ENCODE measurements at places on chromosomes 13 and 19.

DNA sequence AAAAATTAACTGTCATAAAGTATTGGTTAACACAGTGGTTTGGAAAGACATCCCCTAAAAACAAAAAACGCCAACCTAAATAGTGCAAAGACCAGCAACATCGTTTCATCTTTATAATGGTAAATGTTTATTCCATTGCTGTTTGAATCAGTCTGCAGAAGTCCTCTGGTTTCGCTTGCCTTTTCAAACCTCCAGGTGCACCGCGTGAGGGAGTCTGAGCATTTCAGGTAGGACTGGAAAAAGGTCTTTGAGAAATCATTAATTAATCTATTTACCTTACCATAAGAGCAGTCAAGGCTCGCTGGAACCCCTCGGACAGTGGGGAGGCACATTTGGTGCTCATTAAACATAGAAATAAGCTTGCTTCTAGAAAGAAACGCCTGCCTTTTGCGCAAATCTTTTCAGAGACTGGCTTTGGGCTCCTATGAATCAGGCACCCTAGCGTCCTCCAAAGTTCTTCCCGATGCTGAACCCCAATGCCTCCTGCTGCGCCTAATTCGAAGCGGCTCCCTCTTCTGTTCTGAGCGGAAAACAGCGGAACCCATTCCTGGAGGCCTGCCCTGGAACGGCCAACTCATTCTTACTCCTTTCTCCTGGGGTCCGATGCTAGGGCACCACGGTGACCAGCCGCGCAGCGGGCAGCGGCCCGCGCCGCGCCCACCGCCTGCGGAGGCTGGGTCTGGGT lies 951 bp upstream of the MTUS2 start:
- DNase-seq: no peak

DNA sequence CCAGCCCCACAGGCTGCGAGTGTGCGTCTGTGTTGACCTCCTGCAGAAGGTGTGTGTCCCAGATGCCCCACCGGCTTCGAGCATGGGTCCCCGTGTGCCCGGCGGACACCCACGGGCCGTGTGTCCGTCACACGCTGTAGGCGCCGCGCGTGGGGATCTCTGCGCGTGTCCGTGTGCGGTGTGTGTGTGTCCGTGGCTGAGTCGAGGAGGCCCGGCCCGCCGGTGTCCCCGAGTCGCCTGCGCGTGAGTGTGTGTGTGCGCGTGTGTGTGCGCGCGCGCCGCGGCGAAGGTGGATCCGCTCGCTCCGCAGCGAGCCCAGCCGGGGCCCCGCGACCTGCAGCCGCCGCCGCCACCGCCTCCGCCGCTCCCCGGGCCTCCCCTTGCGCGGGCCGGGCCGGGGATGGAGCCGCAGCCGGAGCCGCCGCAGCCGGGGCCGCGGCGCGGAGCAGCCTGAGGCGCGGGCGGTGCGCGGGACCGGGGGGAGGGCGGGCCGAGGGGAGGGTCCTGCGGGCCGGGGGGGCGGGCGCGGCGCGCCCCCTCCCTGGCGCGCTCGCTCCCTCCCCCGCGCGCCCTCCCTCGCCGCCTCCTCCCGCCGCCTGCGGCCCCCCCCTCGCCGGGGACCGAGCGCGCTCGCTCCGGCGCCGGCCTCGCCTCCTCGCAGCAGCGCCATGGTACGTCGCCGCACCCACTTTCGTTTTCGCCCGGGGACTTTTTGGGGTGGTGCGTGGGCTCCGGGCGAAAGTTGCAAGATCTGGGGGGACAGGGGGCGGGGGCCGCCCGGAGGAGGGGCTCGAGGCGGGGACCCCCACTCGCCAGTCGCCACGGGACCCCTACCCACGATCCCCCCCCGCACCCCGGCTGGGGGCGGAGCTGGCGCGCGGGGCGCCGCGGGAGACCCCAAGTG lies 7.1 kb upstream of the NFIC start:
- DNase-seq: peak; percentile 37

DNA sequence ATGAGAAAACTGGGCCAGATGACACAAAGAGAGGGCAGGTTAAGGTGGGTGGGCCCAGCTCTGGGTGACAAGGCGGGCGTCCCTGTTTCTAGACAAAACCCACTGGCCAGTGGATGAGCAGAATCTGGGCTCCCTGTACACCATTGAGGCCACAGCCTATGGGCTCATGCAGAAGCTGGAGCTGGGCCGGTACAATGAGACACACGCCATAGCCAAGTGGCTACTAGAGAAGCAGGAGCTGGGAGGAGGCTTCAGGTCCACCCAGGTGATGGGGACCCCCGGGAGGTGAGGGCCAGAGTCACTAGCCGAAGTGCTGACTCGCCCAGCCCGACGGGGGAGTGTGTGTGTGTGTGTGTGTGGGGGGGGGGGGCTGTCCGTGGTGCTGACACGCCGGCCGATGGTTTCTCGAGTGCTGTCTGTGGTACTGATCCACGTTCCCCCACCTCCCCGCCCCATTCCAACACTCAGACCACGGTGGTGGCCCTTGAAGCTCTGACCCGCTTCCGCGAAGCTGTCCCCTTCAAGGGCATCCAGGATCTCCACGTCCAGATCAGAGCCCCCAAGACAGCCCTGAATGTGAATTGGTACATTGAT lies 24.3 kb upstream of the SHFL start:
- no peak for DNase-seq

- DNase-seq: no peak
These were observed 2.1 kb downstream of the IFNL2 start for GRCh38 chr19:39270036-39270871.

DNA sequence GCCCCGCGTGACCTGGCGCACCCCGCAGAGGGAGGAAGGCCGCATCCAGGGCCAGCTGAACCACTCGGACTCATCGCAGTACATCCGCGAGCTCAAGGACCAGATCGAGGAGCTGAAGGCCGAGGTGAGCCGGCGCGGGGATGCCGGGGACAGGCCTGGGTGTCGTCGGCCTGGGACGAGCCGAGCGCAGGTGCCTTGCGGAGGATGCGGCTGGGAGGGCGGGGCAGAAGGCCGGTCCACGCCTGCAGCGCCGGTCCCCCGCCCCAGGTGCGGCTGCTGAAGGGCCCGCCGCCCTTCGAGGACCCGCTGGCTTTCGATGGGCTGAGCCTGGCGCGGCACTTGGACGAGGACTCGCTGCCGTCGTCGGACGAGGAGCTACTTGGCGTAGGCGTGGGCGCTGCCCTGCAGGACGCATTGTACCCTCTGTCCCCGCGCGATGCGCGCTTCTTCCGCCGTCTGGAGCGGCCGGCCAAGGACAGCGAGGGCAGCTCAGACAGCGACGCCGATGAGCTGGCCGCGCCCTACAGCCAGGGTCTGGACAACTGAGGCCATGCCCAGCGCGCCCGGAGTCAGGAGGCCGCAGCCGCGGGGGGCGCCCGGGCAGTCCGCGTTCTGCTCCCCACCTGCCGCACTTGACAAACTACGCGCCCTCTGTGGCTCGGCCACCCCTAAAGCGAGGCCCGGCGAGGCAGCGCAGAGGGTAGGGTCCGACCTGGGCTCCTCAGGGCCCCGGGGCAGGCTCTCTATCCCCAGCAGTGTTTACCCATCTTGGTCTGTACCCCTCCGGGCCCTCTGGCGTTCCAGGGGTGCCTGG lies 10.8 kb downstream of the PRR36 start:
- DNase-seq: no peak

DNA sequence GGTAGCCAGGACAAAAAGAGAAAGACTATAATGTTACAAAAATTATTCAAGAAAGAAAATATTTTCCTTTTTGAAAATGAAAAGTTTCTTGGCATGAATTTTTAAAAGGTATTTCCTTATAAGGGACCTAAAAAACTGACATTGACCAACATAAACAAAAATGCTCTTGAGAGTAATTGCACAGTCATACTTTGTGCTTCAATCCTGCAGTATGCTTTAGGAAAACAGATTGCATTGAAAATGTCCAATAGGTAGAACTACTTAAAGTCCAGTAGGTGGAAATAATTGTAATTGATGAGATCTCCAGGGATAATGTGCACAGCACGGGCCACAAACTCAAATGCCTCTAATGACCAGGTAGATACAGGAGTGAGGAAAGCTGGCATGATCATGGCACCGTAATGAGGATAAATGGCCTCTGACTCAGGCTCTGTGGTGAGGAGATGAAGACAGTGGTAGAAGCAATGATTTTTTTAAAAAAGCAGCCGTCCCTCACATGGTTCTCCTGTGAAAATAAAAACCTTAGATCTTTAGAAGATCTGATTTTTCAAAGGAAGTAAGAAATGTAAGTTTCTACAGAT lies 278.0 kb downstream of the ITGBL1 start:
- no peak for DNase-seq

GRCh38 chr13:98910501-98910951 lies 67.3 kb downstream of the DOCK9 start:
- DNase-seq: no peak

- peak; percentile 14 for DNase-seq
These were observed 801 bp downstream of the KCTD12 start for GRCh38 chr13:76885203-76886004.

DNA sequence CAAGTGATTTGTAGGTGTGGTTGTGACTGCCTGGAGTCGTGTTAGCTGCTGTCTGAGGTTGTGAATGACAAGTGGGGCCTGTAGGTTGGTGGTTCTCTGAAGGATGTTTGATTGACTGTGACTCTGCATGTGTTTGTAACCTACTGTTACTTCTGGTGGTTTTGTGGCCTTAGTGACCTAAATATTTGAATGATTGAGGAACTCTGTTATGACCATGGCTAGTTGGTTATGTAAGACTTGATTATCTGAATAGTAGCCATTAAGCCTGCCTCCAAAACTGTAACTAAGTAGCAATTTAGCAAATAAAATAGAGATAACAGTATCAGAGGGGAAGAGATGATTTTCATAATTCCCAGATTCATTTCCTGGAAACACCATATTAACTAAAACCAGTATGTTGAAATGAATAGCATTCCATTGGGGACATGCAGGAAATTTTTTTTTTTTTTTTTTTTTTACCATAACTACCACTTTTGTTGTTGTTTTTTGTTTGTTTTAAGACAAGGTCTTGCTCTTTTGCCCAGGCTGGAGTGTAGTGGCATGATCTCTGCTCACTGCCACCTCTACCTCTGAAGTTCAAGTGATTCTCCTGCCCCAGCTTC lies 865 bp downstream of the ZNF382 start:
- no peak for DNase-seq

- no peak for DNase-seq
These were observed 8.3 kb upstream of the ZNF556 start for GRCh38 chr19:2858864-2859263.

DNA sequence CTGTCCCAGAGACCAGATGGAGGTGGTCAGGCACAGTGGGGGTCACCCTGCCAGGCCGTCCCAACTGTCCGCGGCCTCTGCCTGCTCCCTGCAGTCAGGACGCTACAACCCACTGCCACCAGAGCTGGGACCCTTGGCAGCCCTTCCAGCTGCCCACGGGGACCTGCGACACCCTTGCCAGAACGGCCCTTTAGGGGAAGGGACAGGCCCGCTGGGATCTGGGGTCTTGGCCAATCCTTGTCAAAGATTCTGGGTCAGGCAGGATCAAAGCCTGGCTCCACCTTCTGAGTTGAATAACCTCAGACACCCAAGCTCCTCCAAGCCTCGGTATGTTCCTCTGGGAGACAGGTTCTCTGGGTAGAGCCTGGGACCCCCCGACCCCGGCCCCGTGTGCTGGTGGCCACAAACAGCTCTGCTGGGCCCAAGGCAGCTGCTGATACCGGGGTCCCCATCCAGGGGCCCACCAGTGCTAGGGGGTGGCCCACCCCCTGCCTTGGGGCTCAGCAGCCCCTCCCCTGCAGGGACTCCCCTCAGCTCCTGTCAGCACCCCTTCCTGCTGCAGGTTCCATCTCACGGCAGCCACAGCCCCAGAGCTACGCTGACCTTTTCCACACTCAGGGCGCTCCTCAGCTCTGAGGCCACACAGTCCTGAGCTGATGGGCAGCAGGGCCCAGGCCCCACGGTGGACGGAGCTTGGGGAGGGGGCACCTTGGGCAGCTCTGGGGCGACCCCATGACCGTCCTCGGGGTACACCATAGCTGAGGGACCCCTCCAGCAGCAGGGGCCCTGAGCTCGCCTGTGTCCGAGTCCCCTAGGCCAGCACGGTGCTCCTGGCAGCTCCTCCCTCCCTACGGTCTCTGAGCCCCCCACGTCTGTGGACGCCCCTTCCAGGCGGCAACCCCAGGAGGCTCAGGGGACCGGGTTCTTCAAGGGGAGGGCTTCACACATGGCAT lies 18.4 kb downstream of the SBNO2 start:
- DNase-seq: no peak

DNA sequence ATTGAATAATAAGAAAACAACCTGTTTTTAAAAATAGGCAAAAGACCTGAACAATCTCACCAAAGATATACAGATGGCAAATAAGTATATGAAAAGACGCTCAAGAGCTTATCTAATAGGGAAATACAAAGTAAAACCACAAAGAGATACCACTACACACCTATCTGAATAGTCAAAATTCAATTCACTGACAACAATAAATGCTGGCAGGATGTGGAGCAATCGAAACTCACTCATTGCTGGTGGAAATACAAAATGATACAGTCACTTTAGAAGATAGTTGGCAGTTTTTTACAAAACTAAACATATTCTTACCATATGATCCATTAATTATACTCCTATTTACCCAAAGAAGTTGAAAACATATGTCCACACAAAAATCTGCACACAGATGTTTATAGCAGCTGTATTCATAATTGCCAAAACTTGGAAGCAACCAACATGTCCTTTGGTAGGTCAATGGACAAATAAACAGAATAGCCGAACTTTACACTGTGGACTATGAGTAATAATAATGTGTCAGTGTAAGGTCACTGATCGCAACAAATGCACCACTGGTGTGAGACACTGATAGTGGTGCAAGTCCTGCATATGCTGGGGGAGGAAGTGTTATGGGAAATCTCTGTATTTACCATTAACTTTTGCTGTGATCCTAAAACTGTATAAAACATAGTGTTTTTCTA lies 20.8 kb downstream of the ZC3H13 start:
- no peak for DNase-seq

DNA sequence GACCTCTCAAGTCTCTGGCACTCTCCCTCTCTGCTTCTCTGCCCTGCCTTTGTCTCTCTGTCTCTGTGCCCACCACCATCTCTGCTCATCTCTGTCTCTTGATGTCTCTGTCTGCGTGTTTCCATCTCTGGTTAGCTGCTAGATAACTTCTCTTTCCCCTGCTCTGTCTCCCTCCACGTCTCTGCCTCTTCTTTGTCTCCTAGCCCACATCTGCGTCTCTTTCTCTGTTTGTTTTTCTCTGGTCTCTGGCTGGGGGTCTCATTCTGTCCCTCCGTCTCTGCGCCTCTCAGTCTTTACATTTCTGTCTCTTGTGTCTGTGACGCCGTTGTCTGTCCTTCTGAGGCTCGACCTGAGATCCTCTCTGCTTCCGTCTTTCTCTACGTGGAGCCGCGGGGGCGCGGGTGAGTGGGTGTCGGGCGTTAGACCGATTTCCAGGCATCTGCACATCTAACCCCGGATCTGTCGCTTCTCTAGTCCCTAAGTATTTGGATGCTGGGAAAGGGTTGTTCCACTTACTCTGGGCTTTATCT lies 386 bp downstream of the GIPR start:
- DNase-seq: peak; percentile 31

GRCh38 chr13:51177188-51177587 lies 45.0 kb upstream of the FAM124A start:
- no peak for DNase-seq

- DNase-seq: peak; percentile 74
These were observed 8.6 kb downstream of the LTBP4 start for GRCh38 chr19:40609561-40610395.

- DNase-seq: no peak
These were observed 76.0 kb upstream of the LSM14A start for GRCh38 chr19:34096020-34096915.
